ENCODE measurements at places on chromosomes 2 and 18.
A peak's percentile ranks its signal among the peaks of the same experiment; 100 is the strongest.

DNA sequence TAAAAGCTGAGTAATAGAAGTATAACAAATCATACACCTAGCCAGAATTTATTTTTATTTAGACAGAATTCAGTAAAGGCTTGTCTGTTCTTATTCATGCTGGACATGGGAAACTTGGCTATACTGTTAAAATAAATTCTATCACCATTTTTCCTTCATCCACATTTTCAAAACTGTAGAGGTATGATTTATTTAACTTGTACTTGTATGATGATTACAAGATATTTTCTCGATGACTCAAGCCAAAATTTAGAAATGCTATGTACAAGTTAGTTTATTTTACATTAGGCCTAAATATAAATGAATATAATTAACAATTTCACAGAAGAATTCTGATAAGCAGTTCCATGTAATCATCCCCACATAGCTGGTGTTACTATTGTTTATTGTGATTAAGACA lies 194.8 kb upstream of the DOK6 start:
- DNase-seq: no peak

- no peak for DNase-seq
Observed at GRCh38 chr2:175175896-175176295, 5.6 kb downstream of the ATP5MC3 start.

GRCh38 chr2:208300847-208301618 lies 35.0 kb downstream of the PIKFYVE start:
- no peak for DNase-seq

- no peak for DNase-seq
Observed at GRCh38 chr18:41347057-41347456, 608.0 kb upstream of the PIK3C3 start.

GRCh38 chr2:229779650-229780049 lies 65.3 kb upstream of the DNER start:
- no peak for DNase-seq

GRCh38 chr2:33022395-33022985 lies 75.7 kb downstream of the LTBP1 start:
- DNase-seq: no peak

DNA sequence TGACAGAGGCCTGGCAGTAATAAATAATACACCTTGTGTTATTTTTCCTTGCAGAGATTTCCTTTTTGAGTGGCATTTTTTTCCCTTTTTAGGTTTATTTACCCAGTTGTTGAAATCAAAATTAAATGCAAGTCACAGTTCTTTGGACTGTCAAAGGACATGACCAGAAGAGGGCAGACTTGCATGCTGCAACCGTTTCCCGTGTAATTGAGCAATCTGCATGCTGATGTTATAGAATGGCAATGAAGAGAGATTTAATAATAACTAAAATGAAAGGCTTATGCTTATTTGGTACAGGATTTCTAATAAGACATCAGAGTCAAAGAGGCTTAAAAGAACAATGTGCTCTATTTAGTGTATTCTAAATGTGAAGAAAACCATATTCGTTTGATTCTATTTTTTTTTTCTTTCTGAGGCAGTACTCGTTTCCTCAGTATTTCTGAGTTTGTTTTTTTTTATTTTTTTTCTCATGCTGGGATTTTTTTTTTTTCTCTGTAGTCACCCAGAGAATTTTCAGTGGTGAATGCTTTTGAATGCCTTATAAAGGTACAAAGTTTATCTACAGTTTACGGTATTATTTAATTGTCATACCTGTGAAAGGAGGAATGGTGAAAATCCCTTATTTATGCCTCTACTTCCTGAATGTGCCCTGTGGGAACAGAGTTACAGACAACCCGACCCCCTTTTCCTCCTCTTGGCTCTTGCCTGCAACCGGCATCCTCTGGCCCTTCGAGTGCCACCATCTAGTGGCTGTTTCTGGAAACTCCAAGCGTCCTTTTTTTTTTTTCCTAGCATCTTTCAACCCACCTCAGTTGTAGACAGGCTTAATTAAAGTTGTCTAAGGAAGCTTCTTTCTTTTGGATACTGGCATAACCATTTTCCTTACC lies 368.5 kb downstream of the LRRTM1 start:
- DNase-seq: peak; percentile 74

GRCh38 chr2:102166189-102166845 lies 20.5 kb upstream of the IL1RL2 start:
- peak; percentile 14 for DNase-seq

DNA sequence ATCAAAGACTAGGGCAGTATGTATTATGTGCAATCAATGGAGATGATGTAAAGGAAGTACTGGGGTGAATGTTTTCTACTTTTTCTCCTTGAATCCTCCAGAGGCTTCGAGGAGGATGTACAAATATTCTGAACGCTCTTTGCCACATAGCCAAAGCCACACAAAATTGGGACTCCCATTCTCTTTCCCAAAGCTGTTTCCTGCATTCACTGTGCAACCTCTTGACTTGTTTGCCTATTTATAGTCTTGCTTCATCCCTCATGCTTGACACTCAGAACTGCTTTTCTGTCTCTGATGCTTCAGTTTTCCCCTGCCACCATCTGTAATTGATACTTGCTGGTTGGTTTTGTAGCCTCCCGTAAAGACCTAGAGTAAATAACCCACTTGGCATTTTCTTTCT lies 208.2 kb upstream of the RBMS1 start:
- DNase-seq: no peak

GRCh38 chr2:205975082-205975949 lies 110.7 kb downstream of the INO80D start:
- DNase-seq: no peak

GRCh38 chr2:147250652-147251356 lies 594.0 kb upstream of the ACVR2A start:
- DNase-seq: no peak

GRCh38 chr18:57014772-57015413 lies 132.0 kb upstream of the BOD1L2 start:
- no peak for DNase-seq

DNA sequence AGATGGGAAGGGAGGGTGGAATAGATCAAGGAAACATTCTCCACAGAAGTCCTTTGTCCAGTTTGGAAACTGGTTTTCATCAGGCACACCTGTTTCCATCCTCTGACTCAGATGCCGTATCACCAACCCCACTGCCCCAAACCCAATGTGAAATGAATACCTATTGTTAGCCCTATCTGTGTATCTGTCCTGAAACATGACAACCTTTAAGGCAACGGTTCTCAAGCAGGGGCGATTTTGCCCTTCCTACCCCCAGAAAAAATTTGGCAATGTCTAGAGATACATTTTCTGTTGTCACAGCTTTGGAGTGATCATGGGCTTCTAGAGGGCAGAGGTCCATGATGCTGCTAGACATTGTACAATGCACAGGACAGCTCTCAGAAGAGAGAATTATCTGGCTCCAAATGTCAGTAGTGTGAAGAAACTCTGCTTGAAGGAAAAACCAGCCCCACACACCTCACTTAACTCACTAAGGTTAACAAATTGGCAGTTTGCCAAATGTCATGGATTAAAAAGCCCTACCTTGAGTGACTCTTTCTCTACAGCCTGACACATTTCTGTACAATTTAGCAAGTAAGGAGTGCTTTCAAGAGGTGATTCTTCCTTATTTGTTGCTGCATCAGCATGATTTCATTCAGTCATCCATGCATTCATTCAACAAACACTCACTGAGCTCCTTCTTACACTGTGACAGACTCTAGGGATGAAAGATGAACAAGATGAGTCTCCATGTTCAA lies 3.4 kb downstream of the SCTR start:
- DNase-seq: no peak

Measured in RKO (cell line).